ENCODE measurements at places on chromosomes 6 and 20.

DNA sequence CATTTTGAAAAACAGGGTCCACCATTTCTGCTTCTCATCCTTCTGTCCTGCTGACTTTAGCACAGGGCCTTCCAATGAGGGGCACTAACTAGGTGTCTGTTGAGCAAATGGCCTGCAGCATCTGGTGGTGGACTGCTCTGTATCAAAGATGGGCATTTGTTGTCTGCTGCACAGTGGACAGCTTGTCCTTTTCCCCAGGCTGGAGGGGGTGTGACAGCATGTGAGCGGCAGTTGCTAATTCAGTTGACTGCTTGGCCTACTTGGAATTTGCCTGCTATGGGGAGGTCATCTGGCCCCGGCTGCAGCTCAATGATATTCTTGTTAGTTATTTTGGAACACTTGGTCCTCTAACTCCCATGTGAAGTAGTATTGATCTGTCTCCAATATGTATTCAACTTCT is 93.7 kb downstream of the SH3BGRL2 start:
- no peak for DNase-seq

GRCh38 chr6:34736823-34737222 is 20.5 kb upstream of the SNRPC start:
- no peak for DNase-seq

DNA sequence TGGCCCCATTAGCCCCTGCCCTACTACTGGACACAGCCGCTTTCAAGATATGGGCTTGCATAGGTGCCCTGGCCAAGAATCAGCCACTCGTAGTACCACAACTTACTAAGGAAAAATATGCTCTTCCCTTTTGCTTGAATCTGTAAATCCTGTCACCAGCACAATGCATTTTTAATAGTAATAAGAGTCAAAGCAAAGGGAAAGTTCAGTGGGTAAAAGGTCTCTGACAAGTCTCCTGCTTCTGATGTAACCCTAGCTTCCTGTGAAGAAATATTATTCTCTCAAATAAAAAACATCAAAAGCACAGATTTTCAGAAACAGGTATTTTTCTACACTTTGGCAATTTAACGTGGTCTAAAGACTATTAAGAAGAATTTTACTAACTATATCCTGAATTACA is 373.8 kb downstream of the GJA1 start:
- DNase-seq = no peak

GRCh38 chr6:17167327-17167979 is 65.6 kb downstream of the STMND1 start:
- no peak for DNase-seq

- no peak for DNase-seq
These were observed 31.2 kb downstream of the TNFRSF21 start for GRCh38 chr6:47278545-47278944.

Measured in right renal pelvis (tissue), 4 donors.